ENCODE measurements at places on chromosomes 4 and X.

- DNase-seq, result no peak
Measured at GRCh38 chr4:57445686-57446085, 335.5 kb upstream of the IGFBP7 start.

GRCh38 chr4:60885011-60885410 is 315.1 kb upstream of the ADGRL3 start:
- DNase-seq, result no peak

DNA sequence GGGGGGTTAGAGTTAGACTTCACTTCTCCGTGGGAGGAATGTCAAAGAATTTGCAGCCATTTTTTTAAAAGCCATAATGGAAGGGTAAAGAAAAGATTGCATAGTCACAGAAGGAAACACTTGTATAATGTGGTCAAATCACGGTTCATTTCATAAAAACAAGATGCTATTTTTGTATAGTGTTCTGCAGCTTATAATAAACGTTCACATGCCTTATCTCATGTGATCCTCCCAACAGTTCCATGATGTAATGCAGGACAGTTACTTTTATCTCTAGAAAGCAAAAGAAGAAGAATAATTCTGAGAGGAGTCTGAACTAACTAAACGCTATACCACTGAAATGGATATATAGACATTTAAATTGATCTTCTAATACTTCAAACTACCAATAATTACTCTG is 71.3 kb upstream of the CAMK2D start:
- DNase-seq, result no peak

GRCh38 chr4:77493829-77494551 is 111.6 kb upstream of the CXCL13 start:
- no peak for DNase-seq

- DNase-seq, result no peak
Measured at GRCh38 chr4:60865273-60865672, 334.9 kb upstream of the ADGRL3 start.

- DNase-seq, result no peak
Measured at GRCh38 chr4:24975510-24975909, 55.2 kb downstream of the LGI2 start.

DNA sequence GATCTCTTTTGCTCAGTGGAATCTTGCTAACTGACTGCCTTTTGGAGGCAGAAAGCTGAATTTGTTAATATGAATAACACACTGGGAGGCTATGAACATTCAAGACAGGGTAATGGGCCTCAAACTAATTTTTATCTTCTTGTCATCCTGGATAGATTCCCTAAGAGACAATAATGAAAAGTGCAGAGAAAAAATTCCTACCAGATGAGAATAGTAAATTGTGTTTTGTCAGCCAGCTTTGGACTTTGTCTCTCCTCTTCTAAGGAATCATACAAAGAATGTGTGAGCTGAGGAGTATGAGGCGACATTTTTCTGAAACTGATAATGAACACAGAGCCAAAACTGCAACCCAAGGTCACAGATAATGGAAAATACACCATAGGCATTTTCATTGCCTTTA is 649.3 kb downstream of the IQCM start:
- DNase-seq, result no peak

GRCh38 chr4:17535242-17535641 is 20.3 kb downstream of the CLRN2 start:
- no peak for DNase-seq

DNA sequence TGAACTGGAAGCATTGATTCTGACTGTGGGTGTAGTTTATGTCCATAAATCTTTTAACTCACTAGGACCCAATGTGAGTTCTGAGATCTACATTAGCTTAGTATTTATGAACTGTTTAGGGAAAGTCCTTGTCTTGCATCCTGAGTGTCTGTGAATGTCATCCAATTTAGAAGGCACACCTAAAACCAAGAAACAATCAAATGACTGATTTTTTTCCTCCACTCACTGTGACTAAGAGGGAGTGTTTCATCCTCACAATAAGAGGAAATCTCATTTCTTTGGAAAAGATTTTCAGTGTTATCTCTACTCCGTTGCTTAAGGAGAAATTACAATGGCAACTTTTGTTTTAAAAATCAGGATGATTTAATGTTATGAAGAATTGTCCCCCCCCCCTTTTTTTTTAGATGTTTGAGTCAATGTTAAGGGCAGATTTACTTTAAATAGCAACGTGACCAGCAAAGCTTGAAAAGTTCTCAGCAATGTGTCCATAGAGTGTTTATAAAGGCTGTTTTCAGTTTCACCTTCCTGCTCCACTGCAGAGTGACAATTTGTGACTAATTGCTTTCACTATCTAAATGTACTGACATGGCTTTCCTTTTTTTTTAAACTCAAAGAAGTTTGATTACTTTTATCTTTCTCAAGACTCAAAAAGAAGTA is 173.0 kb downstream of the SPCS3 start:
- DNase-seq, result no peak

DNA sequence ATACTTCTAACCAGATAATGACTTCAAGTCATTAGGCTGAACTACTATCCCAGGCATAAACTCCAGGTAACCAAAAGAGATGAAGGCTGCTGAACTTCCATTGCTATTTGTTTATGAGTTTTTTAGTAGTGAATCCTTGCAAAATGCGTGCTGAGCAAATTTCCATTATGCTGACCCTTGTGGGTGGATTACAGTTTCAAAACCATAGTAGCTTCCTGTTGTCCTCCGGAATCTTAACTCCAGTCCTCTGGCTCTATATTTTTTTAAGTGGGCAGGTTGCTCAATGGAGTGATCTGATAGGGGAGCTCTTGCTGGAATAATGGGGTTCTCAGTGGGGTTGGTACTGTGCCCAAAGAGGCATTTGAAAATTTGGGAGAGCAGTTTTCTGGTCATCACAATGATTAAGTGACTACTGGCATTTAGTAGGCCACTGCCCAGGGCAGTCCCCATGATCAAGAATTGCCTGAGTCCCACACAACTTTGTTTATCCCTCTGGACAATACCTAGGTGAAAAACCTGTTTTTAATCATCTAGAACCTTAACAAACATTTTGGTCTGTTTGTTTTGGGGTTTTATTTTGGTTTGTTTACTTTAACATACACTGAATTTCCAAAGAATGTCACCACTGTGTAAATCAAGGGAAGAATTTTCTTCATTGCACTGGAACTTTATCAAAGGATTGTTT is 302.3 kb upstream of the GATB start:
- no peak for DNase-seq

DNA sequence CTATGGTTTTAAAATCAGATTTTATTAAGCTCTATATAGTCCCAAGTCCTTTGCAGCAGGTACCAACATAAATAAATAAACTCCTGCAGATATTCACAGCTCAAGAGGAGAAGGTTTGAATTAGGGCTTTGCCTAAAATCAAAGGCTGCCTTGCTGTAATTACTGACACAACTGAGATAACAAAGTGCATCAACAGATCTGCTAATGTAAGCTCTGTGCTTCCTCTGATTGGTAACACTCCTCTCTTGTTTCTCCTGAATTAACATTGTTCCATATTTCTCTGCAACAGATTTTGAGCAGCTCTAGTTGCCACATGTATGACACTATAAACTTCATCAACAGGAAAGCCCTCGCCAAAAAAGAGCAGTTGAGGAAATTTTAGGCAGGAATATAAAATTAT is 193.6 kb downstream of the SLC39A8 start:
- no peak for DNase-seq

- no peak for DNase-seq
Measured at GRCh38 chrX:13346646-13347045, 26.8 kb upstream of the ATXN3L start.

DNA sequence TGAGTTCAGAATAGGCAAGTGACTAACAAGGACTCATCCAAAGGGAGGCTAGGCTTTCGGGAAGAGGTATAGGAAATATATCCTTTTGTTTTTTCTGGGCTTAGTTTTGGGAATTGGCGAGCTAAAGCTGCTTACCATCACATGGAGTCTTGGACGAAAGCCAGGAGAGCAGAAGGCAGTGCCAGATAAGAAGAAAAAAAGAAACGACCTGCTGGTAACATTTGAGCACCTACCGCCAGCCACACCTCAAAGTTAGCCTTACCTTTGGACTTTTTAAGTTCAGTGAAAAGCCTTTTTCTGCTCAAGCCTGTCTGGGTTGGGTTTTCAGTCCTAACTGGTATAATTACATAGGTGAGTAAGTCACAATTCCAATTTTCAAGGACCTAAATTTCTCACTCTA is 85.1 kb upstream of the LCORL start:
- DNase-seq, result no peak

DNA sequence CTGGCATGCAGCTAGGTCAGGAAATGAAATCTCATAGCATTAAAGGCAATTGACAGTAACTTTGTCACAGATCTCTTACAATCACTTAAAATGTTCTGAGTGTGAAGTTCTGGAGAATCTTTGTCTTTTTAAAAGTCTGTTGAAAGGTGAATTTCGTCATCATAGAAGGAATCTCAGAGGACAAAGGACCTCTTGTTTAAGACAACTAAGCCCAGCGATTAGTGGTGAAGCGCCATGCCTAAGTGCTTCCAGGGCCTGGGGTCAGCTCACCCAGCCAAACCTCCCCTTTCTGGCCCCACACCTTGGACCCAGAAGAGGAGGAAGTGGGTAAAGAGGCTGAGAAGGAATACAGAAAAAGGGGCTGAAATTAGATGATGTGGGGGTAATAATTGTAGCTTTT is 8.5 kb downstream of the FRMD7 start:
- DNase-seq, result no peak

DNA sequence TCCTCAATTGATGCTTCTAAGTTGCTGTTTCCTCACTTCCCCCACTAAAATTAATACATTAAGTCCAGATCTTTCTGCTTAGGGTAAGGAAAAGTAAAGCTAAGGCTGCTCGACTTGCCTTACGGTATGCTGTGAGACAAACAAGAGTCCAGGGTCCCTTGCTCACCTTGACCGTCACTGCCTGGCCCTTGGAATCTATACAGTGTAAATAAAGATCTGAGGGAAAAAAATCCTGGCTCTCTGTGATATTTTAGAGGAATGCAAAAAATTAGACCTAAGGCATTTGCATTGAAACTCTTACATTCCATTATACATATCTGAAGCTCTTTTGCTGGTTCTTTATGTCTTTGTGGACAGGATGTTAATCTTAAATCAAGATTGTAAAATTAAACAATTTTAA is 129.6 kb upstream of the HCCS start:
- DNase-seq, result no peak

DNA sequence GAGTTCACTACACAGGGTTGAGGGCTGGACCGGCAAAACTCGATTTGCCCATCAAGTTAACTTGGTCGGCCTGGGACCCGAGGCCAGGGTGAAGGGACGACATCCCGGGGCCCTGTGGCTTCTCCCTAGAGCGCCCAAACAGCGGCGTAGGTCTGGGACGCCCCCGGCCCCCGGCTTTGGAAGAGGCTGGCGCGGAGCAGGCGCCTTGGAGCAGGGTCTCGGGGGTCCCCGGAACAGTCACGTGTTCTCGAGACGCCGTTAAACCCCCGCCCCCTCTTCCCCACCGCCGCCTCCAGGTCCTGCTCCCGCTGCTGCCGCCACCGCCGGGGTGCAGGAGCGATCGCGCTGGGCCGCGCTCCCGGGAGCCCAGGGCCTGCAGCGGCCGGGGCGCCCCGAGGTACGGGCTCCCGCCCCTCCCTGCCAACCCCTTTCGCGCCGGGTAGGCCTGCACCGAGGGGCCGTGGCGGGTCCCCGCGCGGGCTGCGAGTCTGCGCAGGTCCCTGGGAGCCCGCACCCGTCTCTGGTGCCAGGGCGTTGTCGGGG is at the start of gene NPY5R:
TSS of gene NPY5R (plus strand) at position 289 of the 543 bp plus-strand sequence. CDS start 6,382 bp downstream, outside the sequence.
- DNase-seq, result no peak

DNA sequence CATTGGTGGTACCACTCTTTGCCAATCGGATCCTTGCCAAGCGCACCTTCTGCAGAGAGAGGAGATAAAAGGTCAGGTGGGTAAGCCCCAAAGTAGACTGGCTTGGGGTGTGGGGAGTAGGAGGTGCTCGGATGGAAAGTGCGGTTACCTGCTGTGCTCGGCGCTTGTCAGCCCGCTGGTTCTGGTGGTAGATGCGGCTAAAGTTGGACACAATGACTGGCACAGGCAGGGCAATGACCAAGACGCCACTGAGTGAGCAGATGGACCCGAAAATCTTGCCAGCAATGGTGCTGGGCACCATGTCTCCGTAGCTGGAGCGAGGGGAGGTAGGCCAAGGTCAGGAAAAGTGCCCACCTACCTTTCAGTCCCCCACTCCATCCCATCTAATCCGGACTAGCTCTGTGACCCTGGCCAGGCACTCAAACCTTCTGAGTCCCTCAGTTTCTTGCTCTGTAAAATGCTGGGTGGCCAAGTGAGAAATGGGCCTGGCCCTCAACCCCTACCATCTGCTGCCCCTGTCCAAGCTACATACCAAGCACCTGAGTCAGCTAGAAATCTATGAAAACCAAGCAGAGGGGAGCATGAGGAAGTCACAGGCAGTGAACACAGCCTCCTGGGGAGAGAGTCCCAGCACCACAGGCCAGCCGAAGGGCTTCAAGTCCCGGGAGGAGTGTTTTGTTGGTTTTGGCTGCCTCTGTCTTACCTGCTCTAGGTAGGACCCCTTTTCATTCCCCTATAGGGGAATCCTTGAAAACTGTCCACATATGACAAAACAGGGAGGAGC is 4.7 kb downstream of the KCND1 start:
- no peak for DNase-seq

DNA sequence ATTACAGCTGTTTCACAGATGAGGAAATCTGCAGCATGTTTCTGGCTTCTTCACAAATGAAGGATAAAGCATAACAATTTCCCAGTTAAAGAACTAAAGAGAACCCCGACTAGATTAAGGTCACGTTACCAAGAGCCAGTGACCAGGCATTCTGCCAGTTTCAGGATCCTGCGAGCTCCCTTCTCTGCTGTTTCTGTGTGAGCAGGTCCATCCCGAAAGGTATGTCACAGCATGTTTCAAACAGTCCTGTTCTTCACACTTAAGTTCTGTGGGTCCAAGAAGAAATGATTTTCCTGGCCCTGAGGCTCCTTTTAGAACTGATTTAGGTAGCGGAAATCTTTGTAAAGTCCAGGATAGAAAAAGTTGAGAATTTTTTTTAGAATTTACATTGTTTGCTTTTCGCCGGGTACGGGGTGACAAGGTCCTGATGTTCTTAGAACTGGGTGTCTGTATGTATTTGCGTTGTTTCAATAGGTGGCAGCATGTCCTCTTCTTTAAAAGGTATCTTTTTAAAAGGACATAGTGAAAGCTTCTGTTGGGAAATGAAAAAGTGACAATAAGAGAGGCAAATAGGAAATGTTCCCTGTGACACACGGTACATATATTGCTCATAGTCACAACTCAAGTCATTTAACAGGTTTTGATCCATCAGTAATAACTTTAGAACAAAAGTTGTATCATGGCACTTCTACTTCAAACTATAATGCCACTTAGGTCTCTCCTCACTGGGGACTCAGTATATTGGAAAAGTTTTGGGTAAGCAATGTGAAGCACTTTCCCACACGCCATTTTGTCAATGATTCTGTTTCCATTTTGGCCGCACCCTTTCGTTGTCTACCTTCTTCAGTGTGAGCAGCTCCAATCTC is 18.4 kb downstream of the IL21 start:
- no peak for DNase-seq
